Stimulated activated CD4-positive, alpha-beta T cell treated with anti-CD3 and anti-CD28 coated beads, Interleukin-4, amount 100 ng/mL, for 4 hours (primary cell): ENCODE measurements at places on chromosomes 12 and 14.

DNA sequence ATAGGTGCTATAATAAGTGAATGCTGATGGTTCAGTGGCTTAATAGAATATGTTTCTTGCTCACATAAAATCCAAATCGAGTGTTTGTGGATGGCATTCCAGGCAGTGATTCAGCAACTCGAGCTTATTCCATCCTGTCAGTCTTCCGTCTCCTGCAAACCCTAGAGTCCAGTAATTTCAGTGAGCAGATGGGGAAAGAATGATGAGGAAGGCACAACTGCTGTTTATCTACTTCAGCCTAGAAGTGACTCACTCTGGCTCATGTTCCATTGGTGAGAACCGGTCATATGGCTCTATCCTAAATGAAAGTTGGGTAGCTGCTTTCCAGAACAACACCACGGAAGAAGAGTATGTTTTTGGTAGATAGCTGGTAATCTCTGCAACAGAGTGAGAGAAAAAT is 421.8 kb upstream of the PDE3A start:
- DNase-seq, result no peak

- no peak for DNase-seq
These were observed 33.4 kb downstream of the ANO4 start for GRCh38 chr12:100827901-100828520.

GRCh38 chr12:52692254-52692653 is 11.1 kb downstream of the KRT77 start:
- DNase-seq, result no peak

GRCh38 chr12:120230326-120230973 is 29.5 kb upstream of the RPLP0 start:
- DNase-seq, result no peak

GRCh38 chr12:89476232-89476631 is 48.4 kb downstream of the GALNT4 start:
- DNase-seq, result no peak

DNA sequence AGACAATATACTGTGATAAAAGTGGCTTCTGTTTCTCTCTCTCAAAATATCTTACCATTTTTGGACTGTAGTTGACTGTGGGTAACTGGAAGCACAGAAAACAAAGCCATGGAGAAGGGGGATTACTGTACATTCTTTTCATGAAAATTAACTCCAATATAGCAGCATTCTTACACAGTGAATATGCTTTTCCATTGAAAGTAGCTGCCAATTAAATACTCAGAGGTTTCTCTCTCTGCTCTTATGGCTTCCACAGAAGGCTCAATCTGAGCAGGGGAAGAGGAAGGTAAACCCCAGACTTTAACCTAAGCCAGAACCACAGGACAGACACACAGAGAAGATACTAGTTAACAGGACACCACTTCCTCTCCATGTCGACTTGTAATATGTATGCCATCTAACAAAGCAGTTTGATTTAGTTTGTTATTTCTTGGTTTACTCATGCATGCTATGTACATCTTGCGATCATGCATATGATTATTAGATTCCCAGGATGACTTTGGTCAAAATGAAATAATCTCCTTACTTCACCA is 150.2 kb downstream of the SSPN start:
- DNase-seq, result no peak

DNA sequence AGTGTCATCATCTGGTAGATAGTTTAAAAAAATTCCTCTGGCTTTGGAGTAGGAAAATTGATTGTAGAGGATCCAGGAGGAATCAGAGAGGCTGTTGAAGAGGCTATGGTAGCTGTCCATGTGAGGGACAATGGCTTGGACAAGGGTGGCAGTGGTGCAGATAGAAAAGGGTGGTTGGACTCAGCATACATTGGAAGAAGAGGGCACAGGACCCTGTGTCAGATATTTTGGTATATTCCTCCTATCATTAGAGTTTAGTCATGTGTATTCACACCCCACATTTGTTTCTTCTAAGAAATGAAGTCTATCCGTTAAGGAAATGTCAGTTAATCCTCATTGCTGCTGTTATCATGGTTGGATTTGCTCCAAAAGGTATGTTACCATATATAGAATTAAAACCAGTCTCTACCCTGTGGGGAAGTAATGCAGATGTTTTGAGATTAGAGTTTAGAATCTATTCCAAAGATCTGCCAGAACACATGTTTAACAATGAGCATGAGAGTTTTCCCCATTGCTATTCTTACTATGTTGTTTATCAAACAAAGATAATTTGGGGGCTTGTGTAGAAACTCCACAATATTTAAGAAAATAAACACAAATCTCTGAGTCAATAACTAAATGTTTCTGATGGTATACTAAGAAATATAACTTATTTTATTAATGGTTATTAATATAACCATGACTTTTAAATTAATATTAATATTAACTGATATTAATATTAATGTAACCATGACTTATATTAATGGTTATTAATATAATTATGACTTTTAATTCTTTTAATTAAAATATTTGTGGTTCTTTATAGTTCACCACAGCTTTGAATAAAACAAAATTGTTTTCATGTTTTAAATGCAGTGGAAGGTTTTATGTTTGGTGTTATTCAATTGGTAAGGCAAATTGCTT is 80.9 kb downstream of the CRADD start:
- DNase-seq, result no peak

GRCh38 chr14:88823968-88824313 is 510 bp upstream of the TTC8 start:
- DNase-seq, result no peak

- DNase-seq, result no peak
These were observed 14.3 kb downstream of the RERG start for GRCh38 chr12:15206831-15207389.

DNA sequence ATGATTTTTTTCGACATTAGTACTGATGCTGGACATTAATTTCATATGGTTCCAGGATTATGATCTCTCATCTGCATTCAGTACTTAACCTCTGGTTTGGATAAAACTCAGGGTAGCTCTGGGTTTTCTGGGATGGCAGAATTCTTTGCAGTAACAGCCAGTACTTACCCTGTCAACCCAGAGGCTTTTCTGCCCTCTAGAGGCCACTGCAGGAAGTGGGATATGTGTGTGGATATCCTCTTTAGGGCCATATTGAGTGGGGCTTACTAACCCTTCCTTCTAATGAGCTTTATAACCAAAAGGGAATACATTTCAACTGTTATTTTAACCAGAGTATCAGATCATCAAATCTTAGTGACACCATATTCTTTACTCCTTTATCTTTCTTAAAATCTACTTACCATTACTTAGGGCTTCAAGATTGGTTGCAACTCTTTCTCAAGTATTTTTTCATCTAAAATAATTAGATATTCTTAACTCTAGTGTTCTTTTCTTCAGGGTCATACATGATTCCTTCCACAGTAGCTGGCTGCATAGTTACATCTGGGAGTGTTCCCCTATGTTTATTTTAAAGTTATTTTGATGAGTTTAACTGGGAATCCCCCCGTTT is 488.0 kb upstream of the STXBP6 start:
- DNase-seq, result no peak

DNA sequence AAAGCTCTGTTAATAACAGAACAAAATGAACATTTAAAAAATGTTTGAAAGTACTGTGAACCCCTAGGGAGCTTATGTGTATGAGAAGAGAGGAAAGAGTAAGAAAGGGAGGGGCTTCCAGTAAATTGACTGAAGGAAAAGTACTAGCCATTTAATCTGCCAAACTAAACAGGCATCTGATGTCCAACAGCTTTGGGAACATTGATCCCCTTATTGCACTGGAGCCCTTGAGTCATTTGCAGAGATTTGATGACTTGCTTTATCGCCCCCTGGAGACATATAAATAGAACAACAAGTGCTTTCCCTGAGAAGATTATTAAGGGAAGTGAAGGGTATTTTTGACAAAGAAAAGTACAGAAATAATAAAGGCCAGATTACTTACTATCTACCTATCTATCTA is 319.3 kb upstream of the NOVA1 start:
- DNase-seq, result no peak

DNA sequence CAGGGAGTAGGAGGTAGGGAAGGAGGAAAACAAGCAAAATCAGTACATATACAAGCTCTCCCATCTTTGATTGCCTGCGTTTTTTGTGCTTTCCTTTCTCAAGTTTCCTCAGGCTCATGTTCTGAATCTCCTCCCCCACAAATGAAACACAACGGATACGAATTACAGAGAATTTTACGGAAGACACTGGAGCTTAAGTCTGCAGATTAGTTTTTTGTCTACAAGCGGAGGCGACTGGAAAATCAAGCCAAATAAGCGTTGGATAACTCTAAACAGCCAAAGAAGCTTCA is 612 bp downstream of the WBP11 start:
- no peak for DNase-seq

DNA sequence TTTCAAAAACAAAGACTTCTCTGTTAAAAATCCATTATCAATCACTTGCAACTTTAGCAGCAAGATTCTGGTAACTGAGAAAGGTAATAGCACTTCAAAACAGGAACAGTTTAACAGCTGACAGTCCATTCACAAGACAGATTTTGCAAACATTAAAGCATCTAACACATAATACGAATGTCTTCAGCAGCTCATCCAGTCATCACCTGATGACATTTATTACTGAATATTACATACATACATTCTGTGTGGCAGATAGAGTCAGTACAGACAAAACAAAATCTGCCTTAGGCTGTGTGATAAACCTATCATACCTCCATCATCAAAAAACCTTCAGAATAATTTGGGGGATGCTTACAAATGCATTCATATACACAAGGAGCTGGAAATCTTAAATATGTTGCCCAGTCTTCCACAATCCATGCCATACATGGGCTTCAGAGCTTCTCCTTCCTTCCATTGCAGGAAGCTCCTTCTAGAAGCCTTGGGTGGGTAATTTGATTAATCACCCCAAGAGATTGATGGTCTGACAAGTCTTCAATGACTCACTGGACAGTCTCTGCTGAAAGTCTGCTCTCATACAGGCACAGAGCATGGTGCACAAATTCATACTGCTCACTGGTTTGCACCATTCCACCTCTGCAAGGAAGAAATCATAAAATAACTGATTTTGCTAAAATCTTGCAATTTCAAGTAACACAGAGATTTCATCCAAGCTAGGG is 1.6 kb upstream of the PTPRB start:
- DNase-seq, result no peak

- no peak for DNase-seq
These were observed 29.2 kb downstream of the PRMT8 start for GRCh38 chr12:3520168-3520567.

DNA sequence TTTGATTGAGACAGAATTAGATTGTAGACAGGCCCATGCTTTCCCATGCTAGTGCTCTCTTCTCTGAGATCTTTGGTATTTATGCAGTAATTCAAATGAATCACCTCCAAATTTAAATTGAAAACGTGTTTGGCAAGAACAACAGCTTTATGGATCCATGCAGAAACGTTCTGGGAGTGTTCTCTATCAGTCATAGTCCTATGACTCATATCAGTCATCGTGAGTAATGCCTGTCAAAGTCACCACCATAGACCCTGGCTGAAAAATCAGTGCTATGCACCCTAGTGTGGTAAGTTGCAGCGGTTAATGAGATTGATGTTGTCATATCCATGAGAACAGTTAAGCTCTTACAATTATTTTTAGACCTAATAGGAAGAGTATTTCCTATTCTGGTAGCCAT is 90.1 kb upstream of the FOXG1 start:
- no peak for DNase-seq

DNA sequence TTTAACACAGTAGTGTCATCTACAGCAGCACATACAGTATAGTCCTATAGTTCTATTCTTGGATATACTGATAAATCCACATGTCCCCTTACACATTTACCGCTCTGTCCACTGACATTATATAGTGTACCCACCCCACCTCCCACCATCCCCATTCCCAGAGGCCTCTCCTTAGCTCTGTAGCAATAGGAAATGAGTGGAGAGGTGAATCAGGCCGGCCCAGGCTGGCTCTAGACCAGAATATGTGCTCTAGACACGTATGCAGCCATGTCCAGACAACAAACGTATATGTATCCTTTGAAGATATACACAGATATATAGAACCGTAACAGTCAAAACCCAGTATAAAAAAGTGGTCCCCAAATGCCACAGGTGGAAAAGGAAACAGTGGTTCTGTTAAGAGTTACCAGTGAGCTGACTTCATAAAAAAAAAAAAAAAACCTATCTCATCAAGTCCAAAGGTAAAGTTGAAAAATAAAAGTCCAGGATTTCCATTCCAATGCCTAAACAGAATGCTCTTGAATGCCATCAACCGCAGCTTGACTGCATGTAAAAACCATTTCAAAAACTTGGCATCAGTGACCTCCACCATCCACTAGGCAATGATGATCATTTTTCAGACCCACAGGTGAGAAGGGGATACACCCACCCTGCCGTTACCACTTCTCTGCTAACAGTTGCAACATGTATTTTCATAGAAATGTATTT is 16.7 kb downstream of the EGLN3 start:
- no peak for DNase-seq

DNA sequence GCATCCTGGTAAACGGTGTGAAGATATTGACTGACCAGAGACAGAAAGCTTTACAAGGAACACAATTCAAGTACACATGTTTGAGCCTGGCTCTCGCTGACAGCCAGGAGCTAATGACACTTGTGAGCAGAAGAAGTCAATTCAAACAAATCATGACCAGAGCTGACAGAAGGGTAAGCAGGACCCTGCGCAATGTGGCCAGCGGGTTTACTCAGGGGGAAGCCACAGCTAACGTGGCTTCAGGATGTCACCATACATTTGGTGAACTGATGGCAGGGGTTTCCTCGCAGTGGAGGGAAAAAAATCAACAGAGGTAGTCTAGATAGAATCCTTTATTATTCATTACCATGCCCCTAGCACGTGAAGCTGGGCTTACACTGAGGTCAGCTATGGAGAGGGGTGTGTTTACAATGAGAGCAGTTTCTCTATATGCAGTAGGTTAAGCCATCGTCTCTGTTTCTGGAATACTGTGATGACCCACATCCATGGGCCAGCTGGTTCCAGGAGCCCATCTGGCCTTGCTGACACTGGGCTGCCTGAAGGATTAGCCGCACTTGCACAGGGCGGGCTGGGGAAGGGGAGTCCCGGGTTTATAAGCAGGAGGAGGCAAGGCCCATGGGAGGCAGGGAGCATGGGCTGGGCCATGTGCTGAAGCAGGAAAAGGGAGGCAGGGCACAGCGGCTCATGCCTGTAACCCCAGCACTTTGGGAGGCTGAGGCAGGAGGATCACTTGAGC is 198.2 kb upstream of the PRMT8 start:
- DNase-seq, result no peak

DNA sequence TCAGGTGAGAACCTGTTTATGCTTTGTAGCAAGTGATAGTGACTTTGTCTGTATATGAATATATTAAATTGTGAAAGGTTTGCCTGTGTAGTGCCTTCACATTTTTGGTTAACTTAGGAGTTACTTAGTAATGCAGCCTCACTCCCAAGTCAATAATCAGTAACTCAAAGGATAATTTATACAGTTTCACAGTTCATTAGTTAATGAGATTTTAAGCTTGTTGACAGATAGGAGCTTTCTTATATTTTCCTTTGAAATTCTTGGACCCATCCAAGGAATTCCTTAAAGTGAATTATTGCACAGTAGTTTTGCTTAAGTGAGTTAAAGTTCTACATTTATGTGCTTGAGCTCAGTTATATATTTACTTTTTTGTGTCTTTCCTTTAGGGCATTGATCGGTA is 50.7 kb downstream of the UTP20 start:
- no peak for DNase-seq
